GM19239 (cell line): ENCODE measurements at places on chromosomes 12 and 14.

GRCh38 chr12:87182696-87183233 lies 846.4 kb downstream of the C12orf50 start:
- no peak for DNase-seq

- DNase-seq = no peak
These were observed 177.6 kb downstream of the CAND1 start for GRCh38 chr12:67446716-67447115.

GRCh38 chr14:47195582-47195981 lies 479.8 kb downstream of the MDGA2 start:
- no peak for DNase-seq

- no peak for DNase-seq
These were observed 15.8 kb upstream of the HVCN1 start for GRCh38 chr12:110704750-110705149.

GRCh38 chr14:105894125-105894977 lies 368.0 kb downstream of the TMEM121 start:
- DNase-seq = no peak

- no peak for DNase-seq
These were observed 115.2 kb downstream of the C12orf75 start for GRCh38 chr12:105445649-105446048.

- DNase-seq = no peak
These were observed 62.2 kb upstream of the ST8SIA1 start for GRCh38 chr12:22396735-22397134.

DNA sequence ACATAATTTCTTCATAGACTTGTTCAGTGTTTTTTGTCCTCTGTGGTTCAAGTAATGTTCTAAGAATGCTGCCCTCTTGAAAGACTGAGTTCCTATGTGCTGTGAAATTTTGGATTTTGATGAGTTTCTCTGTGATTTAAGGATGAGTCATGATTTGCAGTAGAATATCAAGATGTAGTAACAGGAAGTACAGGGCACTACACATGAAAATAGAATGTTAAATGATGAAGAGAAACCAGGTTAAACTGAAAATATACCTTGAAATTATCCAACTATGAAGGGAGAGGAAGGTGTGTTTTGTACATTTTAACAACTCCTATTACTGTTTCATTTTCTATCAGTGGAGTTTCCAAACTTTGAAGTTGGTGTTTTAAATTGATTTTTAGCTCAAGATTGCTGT lies 4.8 kb downstream of the ELK3 start:
- DNase-seq = no peak

DNA sequence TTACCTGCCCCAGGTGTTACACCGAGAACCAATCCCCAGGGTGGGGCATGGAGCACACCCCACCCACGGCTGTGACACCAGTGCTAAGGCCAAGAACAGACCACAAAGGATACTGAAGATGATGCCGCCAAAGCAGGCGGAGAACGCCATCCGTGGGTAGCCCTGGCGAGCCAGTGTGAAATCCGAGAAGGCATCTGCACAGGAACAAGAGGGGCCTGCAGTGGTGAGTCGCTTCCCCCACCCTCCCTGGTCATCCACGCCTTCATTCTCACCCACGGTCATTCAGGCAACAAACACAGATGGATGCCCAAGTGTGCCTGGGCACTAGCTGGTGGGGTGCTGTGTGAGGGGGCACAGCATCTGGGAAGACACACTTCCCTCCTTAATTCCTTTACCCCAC lies 28.5 kb downstream of the SLC8B1 start:
- DNase-seq = no peak

- no peak for DNase-seq
These were observed 170.9 kb downstream of the MSRB3 start for GRCh38 chr12:65449400-65449799.

GRCh38 chr12:47818467-47819137 lies 1.1 kb downstream of the HDAC7 start:
- DNase-seq = no peak

GRCh38 chr14:105748204-105748578 lies 221.8 kb downstream of the TMEM121 start:
- DNase-seq = no peak

DNA sequence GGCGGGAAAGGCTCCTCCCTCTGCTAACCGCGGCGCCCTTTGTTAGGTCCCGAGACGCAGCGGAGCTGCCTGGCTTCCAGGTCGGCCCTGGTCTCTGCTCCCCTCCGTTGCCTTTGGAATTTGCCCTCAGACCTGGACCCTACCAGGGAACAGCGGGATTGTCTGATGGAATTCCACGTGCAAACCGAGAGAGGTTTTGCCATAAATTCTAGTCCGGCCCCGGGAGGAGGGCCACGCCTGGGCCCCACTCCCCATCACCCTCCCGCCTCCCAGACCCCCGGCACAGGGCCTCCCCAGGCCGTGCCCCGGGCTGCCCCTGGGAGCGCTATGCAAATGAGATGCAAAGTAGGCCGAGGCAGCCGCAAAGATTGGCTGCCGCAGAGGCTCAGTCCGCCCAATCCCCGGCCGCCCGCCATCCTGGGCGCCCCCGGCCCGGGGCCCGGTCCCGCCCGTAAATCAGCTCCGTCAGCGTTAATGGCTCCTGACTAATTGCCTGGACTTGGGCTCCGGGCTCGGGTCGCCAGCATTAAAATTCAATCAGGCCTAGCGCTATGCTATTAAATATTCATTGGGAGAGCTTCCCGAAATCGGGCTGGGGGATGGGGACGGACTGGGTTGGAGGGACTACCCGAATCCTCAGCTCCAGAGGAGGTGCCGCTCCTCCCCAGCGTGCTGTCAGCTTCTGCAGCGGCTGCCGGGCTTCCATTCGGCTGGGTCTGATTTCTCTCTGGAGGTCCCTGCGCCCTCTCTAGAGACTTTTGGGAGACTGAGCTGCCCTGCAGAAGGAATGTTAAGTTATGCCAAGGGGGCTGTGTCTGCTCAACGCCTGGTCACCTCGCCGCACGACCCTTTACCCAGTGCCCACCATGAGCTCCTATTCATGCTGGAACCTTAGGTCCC lies 15.7 kb upstream of the FIGNL2 start:
- DNase-seq = no peak
